ENCODE measurements at places on chromosomes 5 and 9.

- DNase-seq, result no peak
These were observed 16.7 kb upstream of the UBQLN1 start for GRCh38 chr9:83724436-83724835.

DNA sequence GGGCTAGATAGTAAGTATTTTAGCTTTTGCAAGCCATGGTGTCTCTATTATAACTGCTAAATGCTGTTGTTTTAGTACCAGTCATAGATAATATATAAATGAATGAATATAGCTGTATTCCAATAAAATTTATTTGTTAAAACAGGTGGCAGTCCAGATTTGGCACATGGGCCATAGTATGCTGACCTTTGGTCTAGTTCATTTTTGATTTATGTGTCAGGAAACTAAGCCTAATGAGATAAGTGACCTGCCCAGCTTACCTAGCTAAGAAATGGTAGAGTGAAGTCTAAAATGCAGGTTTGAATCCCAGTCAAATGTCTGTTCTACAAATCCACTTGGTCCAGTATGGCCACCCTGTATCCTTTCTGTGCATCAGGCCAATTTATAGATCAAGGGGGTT, 139.3 kb downstream of the ALDH1A1 start:
- no peak for DNase-seq

DNA sequence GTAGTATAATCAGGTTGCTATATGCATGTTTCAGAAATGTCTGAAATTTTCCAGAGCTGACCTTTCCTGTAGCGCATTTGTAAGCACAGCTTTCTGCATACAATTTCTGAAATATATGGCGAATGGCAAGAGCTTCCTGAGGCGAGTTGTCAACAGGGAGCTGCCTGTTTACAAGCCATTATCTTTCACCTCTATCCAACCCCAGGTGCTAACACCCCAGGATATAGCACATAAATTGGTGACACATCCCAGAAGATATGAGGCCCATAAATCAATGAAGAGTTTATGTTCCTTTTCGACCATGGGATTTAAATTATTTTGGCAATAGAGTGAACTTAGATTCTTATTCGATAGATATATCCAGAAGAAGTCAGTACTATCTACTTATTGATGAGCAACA, 379.8 kb downstream of the KDM4C start:
- DNase-seq, result no peak

DNA sequence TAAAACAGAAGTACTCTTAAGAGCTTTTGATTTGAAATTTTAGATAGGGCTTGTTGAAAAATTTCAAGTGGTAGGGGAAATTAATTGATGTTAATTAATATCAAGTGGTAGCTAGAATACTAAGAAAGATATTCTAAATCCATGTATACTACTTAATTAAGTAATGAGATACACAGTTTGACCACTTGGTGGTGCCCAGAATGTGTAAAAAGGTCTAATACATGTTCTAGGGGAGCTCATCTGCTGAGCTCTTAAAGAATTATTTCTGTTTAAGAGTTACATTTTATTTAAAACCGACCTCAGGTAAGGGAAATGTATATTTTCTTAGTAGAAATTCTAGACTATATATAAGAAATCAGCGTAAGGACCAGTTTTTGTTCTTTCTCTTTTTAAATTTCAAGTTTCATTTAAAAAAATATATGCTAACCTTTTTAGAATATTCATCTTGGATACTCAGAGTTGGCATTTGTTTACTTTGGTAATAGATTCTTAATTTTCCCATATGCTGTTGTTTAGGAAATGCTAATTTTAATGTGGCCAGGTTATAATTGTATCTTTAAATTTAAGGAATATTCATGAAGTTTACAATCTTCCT, 61.5 kb downstream of the LNPEP start:
- DNase-seq, result no peak

DNA sequence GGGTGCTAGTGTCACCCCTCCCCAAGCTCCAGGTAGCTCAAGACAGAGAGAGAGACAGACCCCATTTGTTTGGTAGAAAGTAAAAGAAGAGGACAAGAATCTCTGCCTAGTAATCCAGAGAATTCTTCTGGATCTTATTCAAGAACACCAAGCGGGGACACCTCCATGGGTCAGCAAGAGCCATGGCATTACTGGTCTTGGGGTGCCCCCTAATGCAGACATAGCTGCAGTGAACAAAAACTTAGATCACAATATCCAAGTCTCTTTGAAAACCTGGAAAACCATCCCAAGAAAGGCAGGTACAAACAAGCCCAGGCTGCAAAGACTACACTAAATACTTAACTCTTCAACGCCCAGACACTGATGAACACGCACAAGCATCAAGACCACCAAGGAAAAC, 29.9 kb upstream of the PDE4D start:
- no peak for DNase-seq

DNA sequence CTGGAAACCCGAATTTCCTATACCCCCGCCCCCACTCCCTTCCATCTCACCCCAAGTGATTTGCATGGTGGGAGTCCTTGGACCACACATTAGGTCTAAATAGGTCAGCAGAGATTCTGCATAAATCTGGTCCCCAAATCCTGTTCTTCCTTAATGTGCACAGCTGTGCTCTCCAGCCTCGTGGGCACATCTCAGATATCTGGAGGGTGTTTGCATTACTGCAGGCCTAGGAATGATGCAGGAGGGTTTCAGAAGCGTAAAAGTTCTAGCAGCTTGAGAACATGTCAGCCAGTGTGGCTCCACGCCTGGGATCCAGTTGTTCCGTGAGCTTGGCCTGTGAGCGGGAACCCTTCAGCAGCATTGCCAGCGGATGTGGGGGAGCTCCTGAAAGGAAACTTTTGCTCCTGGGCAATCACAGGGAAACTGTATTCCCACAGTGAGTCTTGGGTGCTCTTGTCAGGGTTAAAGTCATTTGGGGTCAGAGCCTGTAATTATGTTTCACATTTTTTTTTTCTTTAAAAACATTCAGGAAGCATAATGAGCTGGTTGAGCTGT, 12.9 kb downstream of the ARHGAP26 start:
- DNase-seq, result no peak

DNA sequence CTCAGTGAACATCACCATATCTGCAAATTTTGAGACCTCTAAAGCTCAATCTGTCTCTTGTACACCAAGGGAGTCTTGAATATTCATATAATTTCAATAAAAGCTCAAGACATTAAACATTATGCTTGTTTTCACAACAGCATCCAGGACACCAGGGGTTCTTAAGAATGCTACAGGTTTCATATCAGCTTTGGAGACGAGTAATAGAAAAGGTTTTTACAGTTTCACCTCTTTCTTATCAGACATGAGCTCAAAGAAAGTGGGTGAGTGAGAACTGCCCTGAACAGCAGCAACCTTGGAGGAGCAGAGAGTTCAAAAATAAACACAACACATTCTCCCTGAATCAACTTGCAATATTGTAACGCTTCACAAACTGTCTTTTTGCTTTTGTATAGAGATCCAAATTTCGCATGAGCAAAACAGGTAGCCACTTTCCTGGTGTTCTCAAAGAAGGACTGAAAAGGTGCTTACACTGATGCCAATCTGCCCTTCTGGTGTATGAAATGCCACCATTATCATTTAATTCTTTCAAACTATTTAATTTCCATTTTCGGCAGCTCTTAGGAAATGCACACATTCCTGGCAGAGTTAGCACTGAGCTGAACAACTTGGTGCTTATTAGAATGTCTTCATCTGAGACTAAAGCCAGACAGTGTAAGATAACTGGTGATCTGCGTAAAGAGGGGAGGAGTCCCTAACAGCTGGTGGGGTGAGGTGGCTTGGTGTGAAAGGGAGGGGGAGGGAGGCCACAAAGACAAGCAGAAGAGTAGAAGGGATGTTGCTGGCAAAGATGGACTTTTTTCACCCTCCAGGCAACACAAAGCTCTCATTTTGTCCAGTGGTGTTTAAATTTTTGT, 535.3 kb downstream of the PDE4D start:
- DNase-seq, result no peak

GRCh38 chr9:15079989-15080388, 169.8 kb upstream of the FREM1 start:
- no peak for DNase-seq

- no peak for DNase-seq
These were observed 8.5 kb upstream of the ACSL6 start for GRCh38 chr5:132019857-132020555.

DNA sequence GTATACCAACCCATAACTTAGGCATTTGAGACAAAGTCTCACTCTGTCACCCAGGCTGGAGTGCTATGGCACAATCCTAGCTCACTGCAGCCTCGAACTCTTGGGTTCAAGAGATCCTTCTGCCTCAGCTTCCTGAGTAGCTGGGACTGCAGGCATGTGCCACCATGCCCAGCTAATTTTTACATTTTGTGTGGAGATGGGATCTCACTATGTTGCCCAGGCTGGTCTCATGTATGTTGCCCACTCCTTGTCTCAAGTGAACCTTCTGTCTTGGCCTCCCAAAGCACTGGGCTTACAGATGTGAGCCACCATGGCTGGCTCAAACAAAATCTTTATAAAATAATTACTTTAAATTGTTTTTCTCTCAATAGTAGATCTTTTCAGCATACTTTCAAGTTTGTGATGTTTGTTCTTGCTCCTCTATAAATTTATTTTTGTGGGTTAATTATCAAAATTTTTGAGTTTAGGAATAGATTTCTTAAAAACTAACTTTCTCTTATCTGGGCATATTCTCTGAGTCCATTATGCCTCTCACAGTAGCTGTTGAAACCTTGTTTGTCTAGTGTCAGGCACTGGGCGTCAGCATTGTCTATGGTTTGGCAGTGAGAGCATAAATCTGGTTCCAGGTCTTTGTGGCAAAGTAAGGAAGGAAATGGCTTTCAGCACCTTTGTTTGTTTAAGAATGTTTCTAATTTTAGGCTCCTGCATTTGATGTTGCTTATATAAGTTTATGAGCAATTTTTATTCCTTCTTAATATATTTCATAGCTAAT, 38.7 kb downstream of the NLN start:
- DNase-seq, result no peak

All from skeletal muscle cell (primary cell).